ENCODE measurements at places on chromosomes 1 and 21. TPM values are rescaled to one million over a fixed set of nuclear protein-coding genes. Genes with fewer than 3 reads are reported as not detected.

- DNase-seq, result no peak
These were observed 55.4 kb downstream of the SNRPE start for GRCh38 chr1:203916756-203917155.

DNA sequence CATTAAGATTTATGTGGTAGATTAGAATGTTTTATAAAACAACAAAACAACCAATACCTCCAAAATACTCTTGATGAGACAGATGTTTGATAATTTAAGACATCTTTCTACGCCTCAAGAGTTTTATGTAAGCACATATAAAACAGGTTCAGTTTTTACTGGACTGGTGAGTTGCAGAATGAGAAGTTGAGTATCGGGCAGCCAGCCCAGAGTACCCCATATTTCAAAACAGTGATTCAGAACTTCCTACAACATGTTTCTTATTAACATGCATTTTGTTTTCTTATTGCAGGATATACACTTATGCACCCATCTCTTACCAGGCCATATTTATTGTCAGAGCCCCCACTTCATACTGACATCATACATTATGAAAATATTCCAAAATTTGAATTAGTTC lies 91.4 kb upstream of the RAVER2 start:
- no peak for DNase-seq

GRCh38 chr1:18552631-18553030 lies 71.9 kb downstream of the KLHDC7A start:
- DNase-seq, result no peak

The SELENBP1 gene
- 27.9 TPM for polyA plus RNA-seq

DNA sequence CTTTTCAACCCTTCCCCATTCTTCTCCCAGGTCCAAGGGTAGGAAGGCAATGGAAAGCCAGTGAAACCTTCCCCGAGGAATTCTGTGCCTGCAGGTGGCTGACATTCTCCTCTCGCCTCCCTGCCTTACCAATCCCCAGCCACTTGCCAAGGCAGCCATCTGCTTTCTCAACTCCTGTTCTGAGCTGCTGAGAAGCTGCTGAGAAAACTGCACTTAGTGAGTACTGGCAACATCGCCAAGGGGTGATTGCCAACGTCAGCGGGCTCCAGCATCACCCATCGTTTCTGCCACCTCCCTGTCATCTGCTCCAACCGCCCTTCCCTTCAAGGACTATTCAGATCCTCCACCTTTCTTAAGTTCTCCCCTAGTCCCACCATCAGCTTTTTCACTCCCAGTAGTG lies 106.0 kb downstream of the PTPRU start:
- no peak for DNase-seq

DNA sequence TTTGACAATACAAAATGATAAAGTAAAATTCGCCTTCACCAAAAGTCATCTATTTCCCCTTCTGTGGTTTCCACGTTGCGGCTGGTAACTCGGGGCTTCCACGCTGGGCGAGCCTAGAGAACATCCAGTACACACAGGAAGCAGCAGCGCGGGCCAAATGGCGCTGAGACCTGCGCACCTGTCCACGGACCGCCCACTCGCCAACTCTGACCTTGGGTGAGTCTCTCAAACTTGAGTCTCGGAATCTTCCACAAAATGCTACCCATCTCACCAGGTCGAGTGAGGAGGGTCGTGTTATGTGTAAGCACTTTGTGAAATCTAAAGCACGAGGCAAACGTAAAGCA lies 820 bp upstream of the TTF2 start:
- no peak for DNase-seq

The S100A12 gene
- not detected for polyA plus RNA-seq
